Naive thymus-derived CD8-positive, alpha-beta T cell (primary cell): ENCODE measurements at places on chromosomes 12 and 14. TPM values are rescaled to one million over a fixed set of nuclear protein-coding genes. Genes with fewer than 3 reads are reported as not detected.
A peak's percentile ranks its signal among the peaks of the same experiment; 100 is the strongest.

Gene TPPP2
- polyA plus RNA-seq, result not detected

Gene CLEC4D
- polyA plus RNA-seq, result not detected

DNA sequence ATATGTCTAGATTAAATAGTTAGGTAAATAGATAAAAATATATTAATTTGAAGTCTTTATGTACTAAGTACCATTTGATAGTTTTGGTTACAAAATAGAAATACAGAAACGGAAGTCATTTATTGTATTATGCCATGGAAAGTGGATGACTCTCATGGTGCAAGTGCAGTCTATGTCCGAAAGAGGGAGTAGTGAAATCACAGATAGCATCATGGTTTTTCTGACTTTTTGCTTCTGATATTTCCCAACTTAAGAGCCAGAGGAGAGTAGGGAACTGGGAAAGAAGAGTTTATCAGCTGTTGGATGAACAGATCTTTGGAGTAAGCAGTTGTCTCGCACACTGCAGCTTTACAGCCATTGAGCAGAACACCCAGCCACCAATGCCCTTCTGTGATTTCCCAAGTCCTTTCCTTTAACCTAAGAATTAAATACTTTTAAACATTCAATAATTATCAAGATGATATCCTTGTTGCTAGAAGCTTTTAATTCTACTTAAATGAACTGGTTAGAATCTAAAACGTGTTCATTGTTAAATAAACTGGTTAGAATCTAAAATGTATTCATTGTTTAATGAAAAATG, 18.4 kb upstream of the SRGAP1 start:
- H3K4me3 ChIP-seq, result no peak overlapping the region
- no peak for DNase-seq
- H3K27ac ChIP-seq, result no peak overlapping the region
- H3K27me3 ChIP-seq, result peaks cover 22% of the 10 kb centered on the region
- H3K4me1 ChIP-seq, result peaks cover 6% of the 10 kb centered on the region

GRCh38 chr12:70365648-70366518, at the start of gene KCNMB4:
TSS of gene KCNMB4 (plus strand) at chr12:70366290. CDS start at chr12:70366735, 445 bp downstream.
- peaks cover 24% of the 10 kb centered on the region for H3K4me1 ChIP-seq
- H3K27me3 ChIP-seq, result no peaks in the 10 kb centered on the region
- peak; percentile 37 for DNase-seq
- H3K36me3 ChIP-seq, result no peaks in the 10 kb centered on the region

DNA sequence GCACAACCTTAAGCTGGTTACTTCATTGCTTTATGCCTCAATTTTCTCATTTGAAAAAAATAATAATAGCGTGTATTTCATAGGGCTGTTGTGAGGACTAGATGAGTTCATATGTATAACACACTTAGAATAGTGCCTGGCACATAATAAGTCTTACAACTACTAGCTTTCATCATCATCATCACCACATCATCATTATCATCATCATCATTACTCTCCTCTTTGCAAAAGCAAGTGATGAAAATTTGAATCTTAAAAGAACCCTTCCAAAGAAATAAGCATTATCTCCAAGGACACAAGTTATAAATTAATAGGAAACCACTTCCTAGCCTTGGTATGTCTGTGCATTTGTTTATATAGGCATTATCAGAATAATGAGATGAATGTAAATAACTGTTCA, 117.0 kb downstream of the ST8SIA1 start:
- DNase-seq, result no peak
- no peak overlapping the region for H3K4me3 ChIP-seq
- no peak overlapping the region for H3K27ac ChIP-seq
- no peaks in the 10 kb centered on the region for H3K4me1 ChIP-seq
- peaks cover 2% of the 10 kb centered on the region for H3K27me3 ChIP-seq
- no peaks in the 10 kb centered on the region for H3K36me3 ChIP-seq
